ENCODE measurements at places on chromosomes 7 and 10.

- peak; percentile 12 for DNase-seq
Measured at GRCh38 chr7:142301923-142302550, 44.2 kb upstream of the PRSS58 start.

GRCh38 chr7:106729720-106730385 lies 68.9 kb upstream of the CCDC71L start:
- no peak for DNase-seq

GRCh38 chr7:32347244-32347828 lies 142.8 kb downstream of the LSM5 start:
- DNase-seq: no peak

- no peak for DNase-seq
Measured at GRCh38 chr7:68203251-68203650, 1206.6 kb downstream of the TYW1 start.

GRCh38 chr7:16984375-16984774 lies 102.6 kb upstream of the AGR3 start:
- no peak for DNase-seq

DNA sequence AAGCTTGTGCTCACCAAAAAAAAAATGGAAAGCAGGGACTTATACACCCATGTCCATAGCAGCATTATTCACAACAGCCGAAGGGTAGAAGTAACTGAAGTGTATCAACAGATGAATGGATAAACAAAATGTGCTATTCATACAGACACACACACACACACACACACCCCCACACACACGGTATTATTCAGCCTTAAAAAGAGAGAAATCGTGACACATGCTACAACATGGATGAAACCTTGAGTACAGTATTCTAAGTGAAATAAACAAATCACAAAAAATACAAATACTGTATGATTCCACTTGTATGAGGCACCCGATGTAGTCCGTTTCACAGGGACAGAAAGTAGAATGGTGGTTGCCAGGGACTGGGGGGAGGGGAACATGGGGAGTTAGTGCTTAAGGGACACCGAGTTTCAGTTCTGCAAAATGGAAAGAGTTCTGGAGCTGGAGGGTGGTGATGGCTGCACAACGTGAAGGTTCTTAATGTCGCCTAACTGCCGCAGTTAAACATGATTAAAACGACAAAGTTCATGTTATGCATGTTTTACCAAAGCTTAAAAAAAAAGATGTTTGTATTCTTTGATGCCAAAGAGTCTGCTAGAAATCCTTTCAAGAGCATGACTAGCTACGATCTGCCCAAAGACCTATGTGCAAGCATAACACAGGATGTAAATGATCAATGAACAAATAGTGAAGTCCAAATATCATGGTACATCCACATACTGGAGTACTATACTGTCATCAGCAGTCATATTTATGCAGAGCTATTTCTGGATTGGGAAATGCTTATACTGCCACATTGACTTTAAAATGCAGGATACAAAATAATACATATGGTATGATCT lies 7.2 kb downstream of the TNS3 start:
- DNase-seq: peak; percentile 76

GRCh38 chr7:156327916-156328315 lies 312.7 kb upstream of the RNF32 start:
- DNase-seq: no peak

GRCh38 chr7:105448181-105448580 lies 59.5 kb upstream of the SRPK2 start:
- no peak for DNase-seq

GRCh38 chr7:83824214-83824613 lies 175.3 kb upstream of the SEMA3E start:
- peak; percentile 22 for DNase-seq

Data from kidney glomerular epithelial cell (primary cell).